Stimulated activated CD4-positive, alpha-beta T cell treated with anti-CD3 and anti-CD28 coated beads, TNF-alpha, amount 100 ng/mL, for 4 hours (primary cell): ENCODE measurements at places on chromosomes 7 and 10.

DNA sequence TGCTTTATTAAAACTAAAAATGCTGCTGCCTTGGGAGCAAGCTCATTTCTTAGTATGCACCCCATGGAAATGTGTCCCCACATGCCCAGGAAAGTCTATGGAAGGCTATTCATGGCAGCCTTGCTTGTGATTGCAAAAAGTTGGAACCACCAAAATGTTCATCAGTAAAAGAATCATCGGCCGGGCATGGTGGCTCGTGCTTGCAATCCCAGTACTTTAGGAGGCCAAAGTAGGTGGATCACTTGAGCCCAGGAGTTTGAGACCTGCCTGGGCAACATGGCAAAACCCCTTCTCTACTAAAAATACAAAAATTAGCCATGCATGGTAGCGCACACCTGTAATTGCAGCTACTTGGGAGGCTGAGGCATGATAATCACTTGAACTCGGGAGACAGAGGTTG, 79.8 kb downstream of the ARHGAP22 start:
- DNase-seq, result no peak

DNA sequence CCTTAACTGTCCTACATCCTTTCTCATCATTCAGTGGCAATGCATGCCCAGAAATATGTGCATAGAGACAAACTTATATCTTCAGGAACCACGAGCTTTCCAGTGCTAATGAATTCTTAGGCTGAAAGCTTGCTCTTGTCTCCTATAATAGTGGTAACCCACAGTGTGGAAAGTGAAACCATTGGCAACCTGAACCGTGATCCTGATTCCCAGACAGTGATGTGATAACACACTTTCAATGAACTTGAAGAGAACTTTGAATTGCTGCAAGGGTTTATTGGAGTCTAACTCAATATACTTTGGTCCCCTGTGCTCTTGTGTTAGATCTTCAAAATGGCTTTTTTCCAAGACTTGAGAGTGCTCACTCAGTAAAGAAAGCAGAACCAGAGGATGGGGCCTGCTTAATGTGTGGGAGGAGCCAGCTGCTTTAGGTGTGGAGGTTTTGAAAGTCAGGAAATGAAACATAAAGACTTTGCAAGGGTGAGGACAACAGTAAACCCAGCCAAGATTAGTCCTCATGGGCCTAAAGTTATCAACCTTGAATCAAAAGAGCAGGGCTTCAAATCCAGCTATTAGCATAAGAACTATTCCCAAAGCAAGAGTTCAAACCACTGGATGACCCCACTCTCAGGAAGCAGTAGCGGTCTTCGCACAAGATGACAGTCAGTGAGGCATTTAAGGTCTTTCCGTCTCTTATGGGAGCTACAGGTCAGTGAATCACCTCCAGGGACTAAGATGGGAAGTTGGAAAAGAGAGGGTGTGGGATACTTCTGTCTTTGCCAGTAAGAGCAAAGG, 332.4 kb upstream of the NRP1 start:
- DNase-seq, result no peak

GRCh38 chr10:92490387-92490786, 83.5 kb downstream of the IDE start:
- no peak for DNase-seq

GRCh38 chr7:139124084-139124914, 14.8 kb upstream of the ZC3HAV1 start:
- no peak for DNase-seq

DNA sequence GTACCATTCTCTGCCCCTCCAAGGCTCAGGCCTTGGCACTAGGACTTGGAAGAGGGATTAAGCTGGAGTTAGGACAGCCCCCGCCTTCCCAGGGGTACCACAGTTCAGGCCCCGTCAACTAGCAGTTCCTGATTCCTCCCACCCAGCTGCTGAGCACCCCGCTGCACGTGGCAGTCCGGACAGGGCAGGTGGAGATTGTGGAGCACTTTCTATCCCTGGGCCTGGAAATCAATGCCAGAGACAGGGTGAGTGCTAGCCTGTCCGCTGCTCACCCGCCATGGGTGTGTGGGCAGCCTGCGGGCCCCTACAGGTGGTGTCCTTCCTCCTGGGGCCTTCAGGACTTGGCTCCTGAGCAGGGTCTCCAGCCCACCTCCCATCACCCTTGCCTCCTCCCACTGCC, 2.0 kb upstream of the HOGA1 start:
- DNase-seq, result no peak

- DNase-seq, result no peak
Observed at GRCh38 chr7:1562597-1563051, 6.6 kb upstream of the TMEM184A start.
